ENCODE measurements at places on chromosomes 3 and 15.

GRCh38 chr3:163159306-163159705, 1662.7 kb downstream of the OTOL1 start:
- no peak for DNase-seq
- no peaks in the 10 kb centered on the region for H3K4me1 ChIP-seq
- no peak overlapping the region for H3K4me3 ChIP-seq
- no peak overlapping the region for H3K27ac ChIP-seq
- no peaks in the 10 kb centered on the region for H3K27me3 ChIP-seq

- H3K27me3 ChIP-seq: no peaks in the 10 kb centered on the region
- H3K36me3 ChIP-seq: no peaks in the 10 kb centered on the region
- no peak overlapping the region for H3K4me3 ChIP-seq
- DNase-seq: no peak
These were observed 348.9 kb upstream of the EPHA6 start for GRCh38 chr3:96465521-96465920.

DNA sequence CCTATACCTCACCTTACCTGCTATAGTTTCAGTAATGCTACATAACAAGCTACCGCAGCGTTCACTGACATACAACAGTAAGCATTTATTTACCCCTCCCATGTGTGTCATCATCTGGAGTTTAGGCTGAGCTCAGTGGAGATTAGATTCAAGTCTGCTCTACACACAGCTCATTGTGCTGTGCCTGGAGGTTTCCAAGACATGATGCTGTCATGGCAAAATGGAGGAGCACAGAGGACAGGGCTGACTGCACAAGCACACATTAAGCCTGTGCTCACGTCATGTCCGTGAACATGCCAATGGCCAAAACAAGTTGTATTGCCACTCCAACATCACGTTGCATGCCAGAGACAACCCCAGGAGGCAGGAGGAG, 333.8 kb upstream of the TRIM42 start:
- no peaks in the 10 kb centered on the region for H3K27me3 ChIP-seq
- no peak overlapping the region for H3K4me3 ChIP-seq
- no peaks in the 10 kb centered on the region for H3K36me3 ChIP-seq
- no peak overlapping the region for H3K27ac ChIP-seq
- H3K4me1 ChIP-seq: no peaks in the 10 kb centered on the region
- no peak for DNase-seq

GRCh38 chr3:181316482-181316881, 326.9 kb upstream of the DNAJC19 start:
- H3K4me1 ChIP-seq: no peaks in the 10 kb centered on the region
- H3K27me3 ChIP-seq: no peaks in the 10 kb centered on the region
- H3K4me3 ChIP-seq: no peak overlapping the region
- no peak overlapping the region for H3K27ac ChIP-seq
- no peaks in the 10 kb centered on the region for H3K36me3 ChIP-seq

GRCh38 chr3:101320475-101320874, at the start of gene IMPG2:
Gene IMPG2 (minus strand): TSS chr3:101320575. CDS start chr3:101320372, 203 bp downstream.
- no peak within 1 kb of the TSS for H3K4me3 ChIP-seq
- no peak within 1 kb of the TSS for H3K27ac ChIP-seq
- DNase-seq: no peak
- H3K27me3 ChIP-seq: no peaks in the 10 kb centered on the region
- no peaks in the 10 kb centered on the region for H3K4me1 ChIP-seq

DNA sequence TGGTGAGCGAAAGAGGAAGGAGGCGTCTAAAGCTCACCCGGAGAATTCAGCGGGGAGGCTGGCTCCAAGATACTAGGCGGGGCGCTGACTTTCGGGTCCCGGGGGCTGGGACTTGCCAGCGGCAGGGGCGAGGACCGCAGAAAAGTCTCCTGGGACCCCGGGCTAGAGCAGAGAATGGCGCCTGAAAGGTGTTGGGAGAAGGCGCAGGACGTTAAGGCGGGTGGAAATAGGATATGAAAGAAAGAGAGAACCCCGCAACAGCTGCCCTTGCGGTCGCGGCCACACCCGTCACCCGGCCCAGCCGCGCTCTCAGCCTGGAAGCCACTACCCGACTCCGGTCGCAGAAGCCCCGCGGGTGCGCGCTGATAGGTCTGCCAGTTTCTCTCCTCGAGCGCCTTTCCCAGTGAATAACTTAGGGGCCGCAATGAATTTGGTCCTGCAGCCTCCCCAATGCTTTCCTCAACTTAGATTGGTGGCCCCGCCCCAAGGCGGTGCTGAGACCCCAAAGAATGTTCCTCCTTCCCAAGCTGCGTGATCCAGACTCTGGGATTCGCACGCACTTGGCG, 604 bp downstream of the LTK start:
- peaks cover 36% of the 10 kb centered on the region for H3K27me3 ChIP-seq
- H3K36me3 ChIP-seq: no peaks in the 10 kb centered on the region
- H3K4me3 ChIP-seq: peak overlapping the region; percentile 56
- H3K4me1 ChIP-seq: peaks cover 30% of the 10 kb centered on the region
- DNase-seq: no peak
- peak overlapping the region; percentile 51 for H3K27ac ChIP-seq

- H3K4me1 ChIP-seq: no peaks in the 10 kb centered on the region
- no peaks in the 10 kb centered on the region for H3K27me3 ChIP-seq
- no peak overlapping the region for H3K27ac ChIP-seq
- no peak overlapping the region for H3K4me3 ChIP-seq
These were observed 54.6 kb upstream of the PIAS1 start for GRCh38 chr15:67999320-68000100.

DNA sequence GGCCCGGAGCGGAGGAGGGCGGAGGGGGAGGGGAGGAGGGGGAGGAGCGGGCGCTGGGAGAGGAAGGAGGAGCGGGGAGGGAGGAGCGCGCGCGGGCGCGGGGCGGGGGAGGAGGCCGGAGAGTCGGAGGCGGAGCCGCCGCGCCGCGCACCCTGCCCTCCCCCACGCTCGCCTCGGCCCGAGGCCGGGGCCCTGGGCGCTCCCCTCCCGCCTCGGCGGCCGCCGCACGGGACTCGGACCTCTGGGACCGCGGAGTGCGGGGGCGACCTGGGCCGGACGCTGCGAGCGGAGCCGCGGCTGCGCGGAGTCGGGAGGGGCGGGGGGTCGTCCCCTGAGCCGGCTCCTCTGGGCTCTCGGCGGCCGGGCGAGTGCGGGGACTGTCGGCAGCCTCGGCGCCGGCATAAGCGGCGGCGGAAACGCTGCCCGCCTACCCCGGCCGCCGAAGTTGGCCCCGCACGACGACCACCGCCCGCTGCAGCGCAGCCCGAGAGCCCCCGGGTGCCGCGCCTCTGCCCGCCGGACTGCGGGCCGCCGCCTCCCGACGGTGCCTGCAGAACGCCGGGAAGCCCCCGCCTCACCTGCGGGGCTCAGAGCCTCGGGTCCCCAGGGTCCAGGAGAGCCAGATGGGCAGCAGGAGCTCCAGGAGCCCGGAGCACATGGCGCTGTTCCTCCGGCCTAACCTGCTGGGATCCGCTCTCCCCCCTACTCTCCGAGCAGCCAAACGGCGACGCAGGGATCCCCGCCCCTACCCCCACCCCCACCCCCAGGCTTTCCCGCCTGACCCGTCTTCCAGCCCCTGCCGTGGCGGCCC, 406 bp upstream of the GABRB3 start:
- no peak overlapping the region for H3K27ac ChIP-seq
- H3K4me1 ChIP-seq: peaks cover 8% of the 10 kb centered on the region
- H3K27me3 ChIP-seq: peaks cover 65% of the 10 kb centered on the region
- H3K4me3 ChIP-seq: peak overlapping the region; percentile 40
- no peaks in the 10 kb centered on the region for H3K36me3 ChIP-seq

DNA sequence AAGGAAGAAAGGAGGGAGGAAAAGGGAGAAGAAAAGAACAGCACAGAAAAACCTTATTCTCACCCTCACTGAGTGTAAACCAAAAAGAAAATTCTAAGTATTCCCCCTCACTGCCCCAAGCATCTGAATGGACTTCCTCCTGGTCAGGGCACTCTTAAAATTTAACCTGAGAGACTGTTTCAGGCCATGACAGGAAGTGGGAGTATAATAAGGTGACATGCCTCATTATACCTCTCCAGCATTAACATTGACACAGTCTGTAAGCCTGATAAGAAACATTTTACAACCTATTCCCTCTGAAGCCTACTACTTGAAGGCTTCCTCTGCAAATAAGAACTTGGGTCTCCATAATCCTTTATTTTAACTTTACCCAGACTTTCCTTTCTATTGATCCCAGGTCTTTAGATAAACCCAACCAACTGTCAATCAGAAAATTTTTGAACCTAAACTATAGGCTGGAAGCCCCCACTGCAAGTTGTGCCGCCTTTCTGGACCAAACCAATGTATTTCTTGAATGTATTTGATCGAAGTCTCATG, 41.7 kb downstream of the SLCO2A1 start:
- H3K36me3 ChIP-seq: no peaks in the 10 kb centered on the region
- no peak for DNase-seq
- peaks cover 26% of the 10 kb centered on the region for H3K4me1 ChIP-seq
- no peak overlapping the region for H3K27ac ChIP-seq

- H3K4me3 ChIP-seq: peak overlapping the region; percentile 20
- H3K27ac ChIP-seq: peak overlapping the region; percentile 13
- no peaks in the 10 kb centered on the region for H3K27me3 ChIP-seq
These were observed 279.4 kb upstream of the TLE3 start for GRCh38 chr15:70376929-70377691.

DNA sequence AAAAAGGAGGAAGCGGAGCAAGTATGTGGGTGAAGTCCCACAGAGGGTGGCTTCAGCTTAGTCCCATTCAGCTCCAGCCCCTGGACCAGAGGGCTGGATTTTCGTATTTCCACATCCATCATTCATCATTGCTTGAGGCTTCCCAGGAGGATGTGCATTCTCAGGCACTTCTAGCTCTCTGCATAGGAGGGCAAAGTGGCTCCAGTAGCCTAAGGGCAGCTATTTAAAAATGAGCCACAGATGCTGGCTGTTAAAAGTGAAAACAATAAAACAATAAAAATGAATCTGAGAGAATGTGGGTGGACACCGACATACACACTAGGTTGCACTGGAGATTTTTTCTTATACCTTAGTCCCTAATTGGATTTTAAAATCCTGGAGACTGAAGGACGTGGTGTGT, 629.2 kb upstream of the ZNF385D start:
- DNase-seq: no peak
- H3K27ac ChIP-seq: no peak overlapping the region
- no peak overlapping the region for H3K4me3 ChIP-seq
- H3K4me1 ChIP-seq: no peaks in the 10 kb centered on the region

DNA sequence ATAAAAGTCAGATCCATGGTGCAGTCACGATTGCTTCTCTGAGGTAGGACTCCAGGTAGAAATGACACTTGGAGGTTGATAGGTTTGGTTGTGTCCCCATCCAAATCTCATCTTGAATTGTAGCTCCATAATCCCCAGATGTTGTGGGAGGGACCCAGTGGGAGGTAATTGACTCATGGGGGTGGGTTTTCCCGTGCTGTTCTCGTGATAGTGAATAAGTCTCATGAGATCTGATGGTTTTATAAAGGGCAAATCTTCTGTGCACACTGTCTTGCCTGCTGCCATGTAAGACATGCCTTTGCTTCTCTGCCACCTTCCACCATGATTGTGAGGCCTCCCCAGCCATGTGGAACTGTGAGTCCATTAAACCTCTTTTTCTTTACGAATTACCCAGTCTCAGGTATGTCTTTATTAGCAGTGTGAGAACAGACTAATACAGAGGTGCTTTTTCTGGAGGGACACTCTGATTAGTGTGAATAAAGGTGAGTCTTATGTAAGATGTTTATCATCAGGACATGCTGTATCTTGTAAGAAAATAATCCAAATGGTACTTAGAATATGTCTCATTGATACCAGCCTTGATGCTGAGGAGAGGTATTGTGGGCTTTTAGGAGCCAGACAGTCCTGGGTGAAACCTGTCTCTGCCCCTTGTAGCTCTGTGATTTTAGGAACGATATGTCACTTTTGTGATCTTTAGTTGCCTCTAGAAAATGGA, 43.0 kb downstream of the SLCO3A1 start:
- DNase-seq: no peak
- H3K27me3 ChIP-seq: no peaks in the 10 kb centered on the region
- no peak overlapping the region for H3K27ac ChIP-seq
- H3K4me1 ChIP-seq: peaks cover 26% of the 10 kb centered on the region
- no peak overlapping the region for H3K4me3 ChIP-seq
- H3K36me3 ChIP-seq: no peaks in the 10 kb centered on the region

- no peaks in the 10 kb centered on the region for H3K27me3 ChIP-seq
- peaks cover 11% of the 10 kb centered on the region for H3K4me1 ChIP-seq
- DNase-seq: no peak
- no peak overlapping the region for H3K4me3 ChIP-seq
- H3K36me3 ChIP-seq: peaks cover 9% of the 10 kb centered on the region
These were observed 124.7 kb upstream of the TSPAN3 start for GRCh38 chr15:77195586-77195985.

- no peak overlapping the region for H3K27ac ChIP-seq
- H3K4me1 ChIP-seq: no peaks in the 10 kb centered on the region
These were observed 21.9 kb downstream of the EID1 start for GRCh38 chr15:48899793-48900192.

DNA sequence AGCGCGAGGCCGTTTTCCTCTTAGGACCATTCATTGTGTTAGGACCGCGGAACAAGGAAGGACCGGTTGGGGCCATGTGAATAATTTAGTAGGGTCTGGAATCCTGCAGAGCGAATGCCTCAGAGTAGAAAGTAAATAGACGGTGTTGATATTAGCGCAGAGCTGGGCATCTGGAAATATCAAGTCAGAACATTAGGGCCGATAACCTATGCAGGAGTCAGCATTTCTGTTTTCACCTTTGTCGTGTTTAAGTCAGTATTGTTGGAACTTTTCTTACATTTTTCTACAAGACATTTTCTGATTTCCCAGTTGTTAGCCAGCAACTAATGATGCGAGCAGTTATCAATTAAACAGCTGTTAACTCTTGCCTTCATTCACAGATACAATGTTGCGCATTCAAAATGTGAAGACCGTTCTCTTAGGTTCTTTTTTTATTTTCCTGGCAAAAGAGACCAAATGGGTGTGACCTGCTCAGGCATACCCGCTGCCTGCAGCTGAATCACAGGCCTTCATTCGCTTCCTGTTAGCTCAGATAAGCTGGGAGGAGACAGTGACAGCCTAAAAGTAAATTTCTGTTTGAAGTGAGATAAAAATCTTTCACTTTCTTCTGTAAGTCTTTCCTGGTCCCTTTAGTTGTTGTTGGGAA, 966 bp upstream of the PKM start:
- no peaks in the 10 kb centered on the region for H3K27me3 ChIP-seq
- no peaks in the 10 kb centered on the region for H3K36me3 ChIP-seq
- peak overlapping the region; percentile 96 for H3K27ac ChIP-seq
- DNase-seq: no peak
- H3K4me3 ChIP-seq: peak overlapping the region; percentile 99
- peaks cover 48% of the 10 kb centered on the region for H3K4me1 ChIP-seq
